ENCODE measurements at places on chromosomes 5 and 9. TPM values are rescaled to one million over a fixed set of nuclear protein-coding genes. Genes with fewer than 3 reads are reported as not detected.

The MARCHF11 gene
- not detected for total RNA-seq

The C5orf22 gene
- 13.9 TPM for total RNA-seq

The PTPRD gene
- 13.5 TPM for total RNA-seq

The C1QTNF3 gene
- 5.0 TPM for total RNA-seq

The KCNV2 gene
- not detected for total RNA-seq

The DNAJC21 gene
- total RNA-seq: 28.9 TPM

The MSMP gene
- total RNA-seq: not detected

The DIPK1B gene
- total RNA-seq: 10.1 TPM

The IRGM gene
- total RNA-seq: 0.28 TPM

The HTR1A gene
- not detected for total RNA-seq

The OSMR gene
- total RNA-seq: 7.6 TPM

The C5orf52 gene
- not detected for total RNA-seq

The NOXA1 gene
- 1.9 TPM for total RNA-seq

The HACD4 gene
- 6.2 TPM for total RNA-seq

The IL7R gene
- 167 TPM for total RNA-seq

The QRFP gene
- total RNA-seq: 0.05 TPM

The TAF11L5 gene
- total RNA-seq: not detected

The IFNB1 gene
- total RNA-seq: 0.05 TPM

The GMCL2 gene
- total RNA-seq: under 0.01 TPM

The NR4A3 gene
- 2.4 TPM for total RNA-seq

The FYB1 gene
- total RNA-seq: 71.8 TPM

The BNC2 gene
- total RNA-seq: 3.9 TPM

The SPATA9 gene
- total RNA-seq: 0.19 TPM

The PCDHB11 gene
- total RNA-seq: 0.24 TPM

The RNF183 gene
- total RNA-seq: 0.24 TPM

The FAM81B gene
- 0.14 TPM for total RNA-seq

The OR1J2 gene
- not detected for total RNA-seq

The LCN6 gene
- not detected for total RNA-seq

All from thymus (tissue), 14 donors.